ENCODE measurements at places on chromosomes 2 and 18.

- no peak for DNase-seq
These were observed 34.6 kb downstream of the LOXHD1 start for GRCh38 chr18:46622451-46622850.

- no peak for DNase-seq
These were observed 308.0 kb downstream of the CCDC74A start for GRCh38 chr2:131835621-131836091.

DNA sequence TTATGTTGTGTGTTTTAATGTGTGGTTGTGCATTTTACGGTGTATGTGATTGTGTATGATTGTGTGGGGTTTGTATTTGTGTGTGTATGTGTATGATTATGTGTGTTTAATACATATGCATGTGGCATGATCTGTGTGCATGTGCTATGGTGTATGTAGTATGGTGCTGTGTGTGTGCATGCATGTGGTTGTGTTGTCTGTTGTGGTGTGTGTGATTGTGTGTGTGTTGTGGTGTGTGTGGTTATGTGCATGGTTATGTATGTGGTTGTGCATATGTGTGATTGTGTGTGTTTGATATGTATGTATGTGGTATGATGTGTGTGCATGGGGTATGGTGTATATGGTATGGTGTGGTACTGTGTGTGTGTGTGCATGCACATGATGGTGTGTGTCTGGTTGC is 148.1 kb upstream of the AGAP1 start:
- DNase-seq, result no peak

DNA sequence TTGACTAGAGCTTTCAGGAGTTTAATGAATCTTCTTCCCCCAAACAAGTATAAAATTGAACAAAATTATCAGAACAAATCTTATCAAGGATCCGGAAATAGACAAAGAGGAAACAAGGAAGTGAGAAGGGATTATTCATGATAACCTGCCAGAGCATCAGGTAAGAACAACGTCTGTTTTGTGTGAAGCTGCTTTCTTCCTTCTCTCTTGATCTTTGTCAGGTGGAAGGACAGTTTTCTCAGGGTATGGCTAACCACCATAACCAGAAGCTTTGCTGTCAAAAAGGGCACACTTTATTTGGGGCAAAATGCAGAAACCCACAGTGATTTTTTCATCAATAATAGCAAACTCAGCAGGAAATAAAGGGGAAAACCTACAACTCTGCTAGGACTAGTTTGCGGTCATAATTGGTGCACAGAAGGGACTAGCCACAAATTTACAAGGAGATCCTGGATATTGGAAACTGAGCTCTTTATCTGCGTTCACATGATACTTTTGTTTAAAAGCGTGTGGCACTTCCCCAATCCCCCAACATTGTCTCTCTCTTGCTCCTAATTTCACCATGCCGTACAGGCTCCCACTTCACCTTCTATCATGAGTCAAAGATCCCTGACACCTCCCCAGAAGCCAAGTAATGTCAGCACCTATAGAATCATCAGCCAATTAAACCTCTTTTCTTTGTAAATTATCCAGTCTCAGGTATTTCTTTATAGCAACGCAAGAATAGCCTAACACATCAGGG is 124.2 kb downstream of the FSIP2 start:
- DNase-seq, result no peak

GRCh38 chr2:105168543-105168942 is 73.0 kb upstream of the GPR45 start:
- DNase-seq, result no peak

DNA sequence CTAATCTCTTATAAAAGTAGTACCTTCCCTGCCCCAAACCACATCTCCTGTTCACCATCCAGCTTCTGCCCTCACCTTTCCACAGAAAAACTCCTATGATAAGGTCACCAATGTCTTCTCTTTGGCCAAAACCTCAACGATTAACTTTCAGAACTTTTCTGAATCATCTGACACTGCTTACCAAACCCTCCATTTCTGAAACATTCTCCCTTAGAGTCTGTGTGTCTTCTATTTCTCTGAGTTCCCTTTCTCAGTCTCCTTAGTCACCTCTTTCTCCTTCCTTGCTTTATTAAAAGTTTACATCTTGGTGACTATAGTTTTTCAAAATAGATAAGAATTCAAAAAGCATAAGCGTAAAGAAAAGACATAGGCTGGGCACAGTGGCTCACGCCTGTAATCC is 51.3 kb upstream of the SP3 start:
- DNase-seq, result no peak

DNA sequence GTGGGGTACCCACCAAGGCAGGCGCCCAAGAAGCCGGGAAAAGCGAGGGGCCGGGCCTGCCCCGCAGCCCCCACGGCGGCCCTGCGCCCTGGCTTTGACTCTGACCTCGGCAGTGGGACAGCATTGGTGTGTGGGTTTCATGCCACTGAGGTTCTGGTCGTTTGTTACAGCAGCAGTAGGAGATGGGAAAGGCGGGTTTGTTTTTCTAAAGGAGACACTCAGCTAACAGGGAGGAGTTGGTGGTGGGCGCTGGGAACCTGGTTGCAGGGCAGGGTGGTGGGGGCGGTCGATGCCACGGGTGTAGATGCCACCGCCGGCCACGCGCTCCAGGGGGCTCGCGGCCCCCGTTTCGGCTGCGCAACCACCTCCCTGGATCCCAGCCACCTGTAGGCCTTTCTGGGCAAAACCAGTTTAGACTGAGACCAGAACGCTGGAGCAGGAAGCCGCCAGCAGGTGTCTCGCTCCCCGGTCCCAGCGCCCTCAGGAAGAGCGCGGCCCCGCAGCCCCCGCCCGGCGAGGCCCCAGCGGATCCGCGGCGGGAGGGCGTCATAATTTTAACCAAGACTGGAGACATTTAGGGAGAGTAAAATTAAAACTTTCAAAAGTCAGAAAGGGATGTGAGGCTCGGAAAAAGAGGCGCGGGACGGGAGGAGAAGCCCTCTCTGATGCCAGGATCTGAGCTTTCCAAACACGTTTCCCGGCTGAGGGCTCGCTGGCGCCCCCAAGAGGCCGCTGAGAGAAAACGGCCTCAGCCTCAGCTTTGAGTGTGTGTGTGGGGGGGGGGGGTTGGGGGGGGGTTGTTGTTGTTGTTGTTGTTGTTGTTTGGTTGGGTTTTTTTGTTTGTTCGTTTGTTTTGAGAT is 17.4 kb downstream of the CIDEA start:
- no peak for DNase-seq

DNA sequence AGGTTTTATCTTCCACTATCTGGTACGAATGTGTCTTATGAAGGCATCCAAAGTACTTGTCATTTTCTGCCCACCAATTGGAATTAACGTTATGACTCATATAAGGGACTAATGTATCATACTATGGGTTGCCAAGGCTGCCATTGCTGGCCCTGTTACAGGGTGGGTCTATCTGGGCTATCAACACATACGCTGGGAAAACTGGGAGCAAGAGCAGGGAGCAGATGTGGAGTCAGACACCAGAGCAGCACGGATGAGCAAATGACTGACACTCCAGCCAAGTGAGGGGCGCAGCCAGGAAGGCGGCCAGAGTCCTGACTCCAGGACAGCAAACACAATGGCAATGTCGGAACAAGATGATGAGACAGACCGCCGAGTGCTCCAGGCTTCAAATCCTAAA is 145.9 kb downstream of the COPS8 start:
- no peak for DNase-seq

- DNase-seq, result no peak
These were observed 27.3 kb downstream of the GKN2 start for GRCh38 chr2:68925295-68925896.

GRCh38 chr2:145290986-145291385 is 771.1 kb upstream of the ZEB2 start:
- no peak for DNase-seq

GRCh38 chr2:57947398-57947797 is 99.2 kb upstream of the VRK2 start:
- no peak for DNase-seq

- DNase-seq, result no peak
These were observed 13.7 kb upstream of the LTBP1 start for GRCh38 chr2:32932825-32933755.

DNA sequence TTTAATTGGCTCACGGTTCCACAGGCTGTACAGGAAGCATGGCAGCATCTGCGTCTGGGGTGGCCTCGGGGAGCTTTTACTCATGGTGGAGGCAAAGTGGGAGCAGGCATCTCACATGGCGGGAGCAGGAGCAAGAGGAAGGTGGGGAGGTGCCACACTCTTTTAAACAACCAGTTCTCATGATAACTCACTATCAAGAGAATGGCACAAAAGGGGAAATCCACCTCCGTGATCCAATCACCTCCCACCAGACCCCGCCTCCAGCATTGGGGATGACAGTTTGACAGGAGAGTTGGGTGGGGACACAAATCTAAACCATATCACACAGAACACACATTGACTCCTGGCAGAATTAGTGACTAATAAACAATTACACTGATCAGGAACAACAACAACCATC is 68.6 kb upstream of the ACKR3 start:
- no peak for DNase-seq

DNA sequence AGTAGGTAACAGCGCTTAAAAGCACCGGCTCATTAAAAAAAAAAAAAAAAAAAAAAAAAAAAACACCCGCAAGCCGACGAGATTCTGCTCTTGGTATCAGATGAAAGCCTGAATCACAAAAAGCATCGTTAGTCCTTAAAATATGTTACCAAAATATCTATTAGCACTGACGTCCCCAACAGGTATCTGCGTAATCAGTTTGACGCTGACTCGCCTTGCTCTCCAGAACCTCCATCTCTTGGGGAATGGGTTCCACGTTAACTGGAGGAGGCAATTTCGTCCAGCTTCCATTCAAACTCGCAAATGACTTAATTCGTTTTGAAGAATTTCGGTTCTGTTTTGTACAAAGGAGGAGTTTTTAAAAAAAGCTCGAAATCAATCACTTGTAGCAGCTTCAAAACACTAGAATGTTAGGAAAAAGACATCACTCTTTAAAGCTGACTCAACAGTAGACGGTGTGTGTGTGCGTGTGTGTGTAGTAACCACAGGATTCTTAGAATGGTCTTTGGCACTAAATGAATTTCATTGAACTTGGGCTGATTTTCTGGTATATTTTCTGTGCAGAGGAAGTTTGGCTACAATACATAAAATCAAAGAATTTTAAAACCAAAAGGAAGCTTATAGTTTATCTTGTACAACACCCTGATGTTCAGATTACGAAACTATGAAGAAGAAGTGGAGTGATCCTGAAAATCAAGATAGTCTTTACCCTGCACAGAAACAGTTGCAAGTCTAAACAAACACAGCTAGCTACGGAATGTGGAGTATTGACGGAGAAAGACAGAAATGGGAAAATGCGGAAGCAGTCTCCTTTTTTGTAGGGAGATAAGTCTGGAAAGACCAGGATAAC is 1.1 kb upstream of the PGAP1 start:
- DNase-seq, result no peak

DNA sequence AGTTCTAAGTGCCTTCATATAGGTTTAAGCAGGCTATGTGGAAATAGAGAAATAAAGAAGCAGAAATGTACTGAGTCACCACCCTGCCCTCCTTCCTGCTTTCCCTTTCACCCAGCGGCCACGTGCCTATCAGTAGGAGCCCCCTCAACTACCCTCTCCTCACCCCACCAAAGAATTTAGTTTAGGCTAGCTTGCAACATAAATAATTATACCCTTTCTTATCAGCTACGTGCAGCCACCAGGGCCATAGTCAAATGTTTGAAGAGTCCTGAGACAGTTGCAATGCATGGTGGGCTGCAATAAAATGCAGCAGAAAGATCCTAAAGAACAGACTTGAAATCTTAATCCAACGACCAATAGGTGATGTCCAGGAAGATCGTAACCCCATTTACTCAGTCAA is 101.2 kb downstream of the RTP5 start:
- no peak for DNase-seq

- no peak for DNase-seq
These were observed 67.1 kb upstream of the PXDN start for GRCh38 chr2:1811258-1811970.

- no peak for DNase-seq
These were observed 154.6 kb upstream of the ZSWIM2 start for GRCh38 chr2:187003611-187004010.

DNA sequence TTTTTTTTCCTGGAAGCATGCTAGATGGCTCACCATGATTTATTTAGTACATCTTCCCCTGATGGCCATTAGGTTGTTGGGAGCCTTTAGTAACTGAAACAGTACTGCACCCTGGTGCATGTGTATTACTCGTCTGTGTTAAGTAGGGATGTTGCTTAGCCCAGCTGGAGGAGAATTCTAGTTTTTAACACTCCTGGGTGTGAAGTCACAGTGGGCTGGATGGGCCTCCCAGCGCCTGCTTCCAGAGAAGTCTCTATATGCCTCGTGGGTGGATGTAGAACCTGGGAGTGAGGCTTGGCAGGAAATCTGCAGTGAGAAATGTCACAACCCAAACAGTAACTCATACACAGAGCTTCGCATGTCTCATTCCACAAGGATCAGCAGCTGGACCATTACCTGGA is 28.9 kb upstream of the NT5DC4 start:
- no peak for DNase-seq

DNA sequence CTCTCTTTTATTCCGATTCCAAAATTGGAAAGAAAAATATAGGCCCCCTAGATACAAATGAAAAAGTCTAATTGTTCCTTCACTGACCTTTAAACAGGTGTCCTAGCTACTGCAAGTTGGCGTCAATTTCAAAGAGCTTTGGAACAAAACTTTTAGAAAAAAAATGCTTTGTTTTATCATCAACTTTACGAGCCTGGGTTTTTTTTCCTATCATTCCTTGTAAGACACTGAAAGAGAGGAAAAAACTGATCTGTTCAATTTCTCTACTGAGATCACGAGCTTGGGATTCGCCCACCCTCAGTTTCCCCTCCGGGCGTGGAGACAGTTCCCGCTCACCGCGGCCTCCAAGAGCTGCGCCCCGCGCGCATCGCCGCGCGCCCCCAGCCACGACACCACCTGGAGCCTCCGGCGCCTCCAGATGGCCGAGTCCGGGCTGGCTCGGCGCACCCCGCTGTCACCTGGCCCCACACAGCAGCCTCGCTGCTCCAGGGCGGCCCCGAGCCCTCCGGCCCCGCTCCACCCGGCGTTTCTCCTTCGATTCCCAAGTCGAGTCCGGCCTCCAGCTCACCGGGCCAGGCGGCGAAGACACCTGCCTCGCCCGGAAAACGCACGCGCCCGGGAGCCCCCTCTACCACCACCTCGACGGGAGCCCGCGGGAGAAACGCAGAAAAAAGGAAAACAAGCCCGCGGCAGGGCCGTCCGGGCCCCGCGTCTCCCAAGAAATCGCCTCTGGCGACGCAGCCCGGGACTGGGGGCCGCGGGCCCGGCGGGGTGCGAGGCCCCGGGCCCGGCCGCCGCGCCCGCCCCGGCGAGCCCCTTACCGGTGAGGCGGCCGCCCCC is 656 bp downstream of the TBC1D8 start:
- DNase-seq, result no peak

DNA sequence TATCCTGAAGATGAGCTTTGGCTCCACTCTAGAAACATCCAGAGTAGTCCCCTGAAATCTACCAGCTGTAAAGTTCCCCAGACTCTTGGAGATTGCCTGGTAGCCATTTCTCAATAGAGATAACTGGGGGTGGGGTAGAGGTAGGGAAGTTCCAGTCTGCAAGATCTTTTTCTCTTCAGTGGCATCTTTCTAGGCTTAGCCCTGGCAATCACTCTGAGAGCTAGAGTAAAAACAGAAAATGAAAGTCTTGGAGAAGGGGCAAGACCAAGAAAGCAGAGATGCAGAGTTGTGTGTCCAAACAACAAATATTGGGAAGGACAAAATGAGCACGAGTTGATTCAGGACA is 41.8 kb upstream of the LCLAT1 start:
- DNase-seq, result no peak

- no peak for DNase-seq
These were observed 267.6 kb downstream of the DCDC2C start for GRCh38 chr2:3970791-3971651.

- DNase-seq, result no peak
These were observed 546.3 kb upstream of the ZEB2 start for GRCh38 chr2:145066151-145066661.

Measured in esophagus squamous epithelium (tissue), 5 donors.